ENCODE measurements at places on chromosomes 1 and 21.

GRCh38 chr1:229380536-229381160, 37.8 kb upstream of the CCSAP start:
- no peak for DNase-seq

GRCh38 chr1:20028125-20028524, 41.9 kb upstream of the PLA2G5 start:
- DNase-seq, result no peak

GRCh38 chr1:36135330-36135667, 10.3 kb upstream of the COL8A2 start:
- no peak for DNase-seq

GRCh38 chr1:157659576-157660247, 40.9 kb downstream of the FCRL3 start:
- no peak for DNase-seq

- no peak for DNase-seq
These were observed 358.9 kb downstream of the RPS6KC1 start for GRCh38 chr1:213409971-213410370.

DNA sequence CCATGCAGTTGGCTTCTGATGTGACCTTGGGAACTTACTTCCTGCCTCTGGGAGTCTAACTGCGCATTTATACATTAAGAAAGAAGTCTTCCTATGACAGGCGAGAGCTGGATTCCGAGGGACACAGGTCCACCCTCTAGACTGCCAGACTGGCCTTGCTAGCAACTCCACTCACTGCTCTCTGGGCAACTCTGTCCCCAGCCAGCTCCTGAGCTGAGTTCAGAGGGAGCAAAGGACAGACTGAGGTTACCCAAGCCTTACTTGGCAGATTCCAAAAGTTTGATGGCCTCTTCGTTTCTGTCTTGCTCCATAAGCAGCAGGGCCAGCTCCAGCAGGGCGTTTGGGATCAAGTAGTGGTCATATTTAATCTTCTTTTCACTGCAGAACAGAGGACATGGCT, 41.8 kb downstream of the TTC39A start:
- no peak for DNase-seq

- DNase-seq, result no peak
These were observed 29.9 kb upstream of the DDAH1 start for GRCh38 chr1:85494904-85495266.

DNA sequence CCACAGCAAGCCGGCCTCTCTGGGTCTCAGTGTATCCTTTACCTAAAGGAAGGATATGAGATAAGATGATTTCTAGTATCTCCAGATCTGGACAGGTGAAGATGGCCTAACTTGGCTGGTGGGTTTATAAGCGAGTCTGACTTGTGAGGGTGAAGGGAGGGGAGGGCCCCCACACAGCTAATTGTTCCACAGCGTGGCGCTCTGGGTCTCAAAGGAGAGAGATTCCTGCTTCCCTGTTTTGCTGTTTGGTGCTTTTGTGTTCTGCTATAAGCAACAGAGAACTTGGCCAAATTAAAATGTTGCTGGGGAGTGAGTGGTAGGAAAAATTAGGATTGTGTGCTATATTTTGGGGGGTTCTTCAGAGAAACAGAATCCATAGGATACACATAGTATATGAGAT, 28.9 kb upstream of the NLRP3 start:
- no peak for DNase-seq

- no peak for DNase-seq
These were observed 40.8 kb upstream of the COL6A1 start for GRCh38 chr21:45940621-45941337.

- DNase-seq, result no peak
These were observed 12.8 kb upstream of the AADACL4 start for GRCh38 chr1:12630946-12631530.

GRCh38 chr1:15410884-15411245, 1.2 kb downstream of the EFHD2 start:
- no peak for DNase-seq

DNA sequence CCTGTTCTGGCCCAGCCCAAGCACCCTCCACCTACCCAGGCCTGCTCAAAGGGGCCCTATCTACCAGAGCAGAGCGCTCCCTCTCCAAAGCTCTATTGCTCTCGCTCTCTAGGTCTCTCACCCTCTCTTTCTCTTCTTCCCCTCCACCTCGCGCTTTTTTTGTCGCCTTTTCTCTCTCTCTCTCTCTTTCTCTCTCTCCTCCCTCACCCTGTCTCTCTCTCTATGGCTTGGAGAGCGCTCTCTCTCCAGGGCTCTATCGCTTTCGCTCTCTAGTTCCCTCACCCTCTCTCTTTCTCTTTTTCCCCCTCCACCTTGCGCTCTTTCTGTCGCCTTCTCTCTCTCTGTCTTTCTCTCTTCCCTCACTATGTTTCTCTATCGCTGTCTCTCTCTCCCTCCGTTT, 3.4 kb upstream of the ZNF678 start:
- no peak for DNase-seq

- DNase-seq, result peak; percentile 65
These were observed at the start of gene CD101 for GRCh38 chr1:117001254-117001927. Gene CD101 (plus strand): TSS chr1:117001760. CDS start chr1:117001818, 58 bp downstream.

DNA sequence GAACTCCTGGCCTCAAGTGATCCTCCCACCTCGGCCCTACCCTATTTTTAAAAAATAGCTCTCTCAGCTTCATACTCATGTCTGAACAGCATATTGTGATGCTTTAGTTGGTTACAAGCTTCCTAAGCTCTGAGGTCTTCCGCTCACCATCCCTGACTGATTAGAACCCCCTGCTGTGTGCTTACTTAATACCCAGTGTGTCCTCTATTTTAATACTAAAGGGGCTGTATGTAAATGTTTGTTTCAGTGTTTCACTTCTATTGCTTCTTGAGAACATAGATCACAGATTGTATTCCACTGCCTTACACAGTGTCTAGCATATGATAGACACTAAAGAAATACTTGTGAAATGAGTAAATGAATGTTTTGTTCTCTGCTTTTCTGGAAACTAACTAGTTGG, 29.8 kb downstream of the ZYG11B start:
- no peak for DNase-seq

DNA sequence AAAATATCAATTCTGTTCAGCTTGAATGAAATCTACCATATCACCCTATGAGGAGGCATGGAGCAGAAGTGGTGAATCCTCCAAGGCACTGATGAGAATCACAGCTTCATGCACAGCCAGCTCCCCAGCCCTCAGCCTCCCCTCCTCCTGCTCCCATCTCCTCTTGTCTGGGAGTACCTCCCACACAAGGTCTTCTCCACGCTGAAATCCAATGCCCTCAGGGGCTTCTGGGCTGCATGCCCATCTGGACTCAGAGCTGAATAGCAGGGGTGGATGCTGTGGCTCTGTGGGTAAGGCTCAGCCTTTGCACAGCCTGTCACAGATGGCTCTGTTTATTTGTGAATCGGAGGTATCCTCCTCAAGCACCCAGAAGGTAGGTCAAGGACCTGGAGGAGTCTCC, 48.6 kb downstream of the KCNC4 start:
- DNase-seq, result no peak

GRCh38 chr1:162571696-162572095, 10.2 kb downstream of the UAP1 start:
- DNase-seq, result no peak

DNA sequence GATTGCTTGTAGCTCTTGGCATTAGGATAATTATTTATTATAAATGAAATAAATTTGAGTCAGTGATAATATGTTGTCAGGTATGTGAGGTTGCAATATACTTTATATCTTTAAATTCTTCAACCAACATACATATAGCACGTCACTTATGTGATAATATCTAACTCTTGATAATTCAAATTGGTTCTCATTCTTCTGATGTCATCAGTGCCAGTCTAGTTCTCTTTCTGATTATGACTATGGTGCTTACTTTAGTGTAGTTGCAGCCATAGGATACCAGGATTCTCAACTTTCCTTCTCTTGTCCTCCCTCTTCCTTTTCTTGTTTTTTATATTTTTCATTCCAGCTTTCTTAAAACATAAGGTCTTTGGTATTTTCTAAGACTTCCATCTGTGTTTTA, 34.8 kb upstream of the ATP6V1G3 start:
- no peak for DNase-seq

- peak; percentile 66 for DNase-seq
These were observed 25.9 kb downstream of the S100A6 start for GRCh38 chr1:153509729-153510354.

DNA sequence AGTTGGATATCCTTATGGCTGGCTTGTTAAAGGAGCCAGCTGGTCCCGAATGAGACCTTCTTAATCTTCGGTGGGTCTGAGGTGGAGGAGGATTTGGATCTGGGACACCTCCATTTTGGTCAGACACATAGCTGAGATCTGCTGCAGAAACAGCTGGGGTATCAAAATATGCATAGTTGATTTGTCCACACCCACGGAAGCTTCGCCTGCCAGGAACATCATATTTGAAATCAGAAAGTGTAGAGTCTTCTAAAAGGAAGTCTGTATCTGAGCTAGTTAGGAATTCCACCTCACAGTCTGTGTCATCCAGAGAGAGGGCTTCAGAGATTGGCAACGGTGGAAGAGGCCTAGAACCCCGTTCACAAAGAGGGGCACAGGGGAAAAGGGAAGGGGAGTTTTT, 12.3 kb downstream of the ERRFI1 start:
- no peak for DNase-seq

DNA sequence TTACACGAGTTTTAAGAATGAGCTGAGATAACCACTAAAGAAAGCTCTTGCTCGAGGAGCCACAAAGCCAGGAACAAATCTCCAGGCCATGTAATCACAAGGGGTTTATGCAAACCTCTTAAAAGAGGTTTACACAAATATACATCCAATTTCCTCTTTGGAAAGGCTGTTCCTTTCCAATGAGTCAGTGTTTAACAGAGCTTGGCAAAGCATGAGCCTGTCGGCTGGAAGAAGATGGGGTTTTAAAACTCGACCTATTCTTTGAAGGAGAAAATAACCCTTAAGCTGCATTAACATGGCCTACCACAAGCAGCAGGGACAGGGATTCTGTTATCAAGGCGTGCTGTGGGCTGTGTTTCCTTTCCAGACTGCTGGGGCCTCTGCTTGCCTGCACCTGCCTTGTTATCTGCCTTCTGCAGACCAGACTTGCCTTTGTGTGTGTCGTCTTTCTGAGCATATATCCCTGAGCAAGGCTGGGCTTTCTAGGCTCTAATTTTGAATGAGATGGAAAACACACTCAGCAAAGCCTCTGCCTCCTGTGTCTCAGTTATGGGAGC, 40.6 kb upstream of the CYP2J2 start:
- no peak for DNase-seq

DNA sequence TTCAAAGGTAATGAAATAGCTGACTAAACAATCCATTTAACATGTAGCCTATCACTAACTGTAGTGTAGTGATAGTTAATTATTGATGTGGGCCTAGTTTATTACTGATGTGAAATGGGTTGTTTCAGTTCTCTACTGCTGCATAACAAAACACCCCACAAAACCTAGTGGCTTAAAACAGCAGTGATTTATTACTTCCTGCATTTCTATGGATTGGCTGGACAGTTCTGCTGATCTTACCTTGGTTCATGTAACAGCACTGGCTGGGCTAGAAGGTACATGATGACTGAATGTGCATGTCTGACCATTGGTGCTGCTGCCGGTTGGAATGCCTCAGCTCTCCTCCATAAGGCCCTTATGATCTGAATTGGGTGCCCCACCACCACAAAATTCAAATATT, 5.4 kb upstream of the ABL2 start:
- DNase-seq, result no peak

DNA sequence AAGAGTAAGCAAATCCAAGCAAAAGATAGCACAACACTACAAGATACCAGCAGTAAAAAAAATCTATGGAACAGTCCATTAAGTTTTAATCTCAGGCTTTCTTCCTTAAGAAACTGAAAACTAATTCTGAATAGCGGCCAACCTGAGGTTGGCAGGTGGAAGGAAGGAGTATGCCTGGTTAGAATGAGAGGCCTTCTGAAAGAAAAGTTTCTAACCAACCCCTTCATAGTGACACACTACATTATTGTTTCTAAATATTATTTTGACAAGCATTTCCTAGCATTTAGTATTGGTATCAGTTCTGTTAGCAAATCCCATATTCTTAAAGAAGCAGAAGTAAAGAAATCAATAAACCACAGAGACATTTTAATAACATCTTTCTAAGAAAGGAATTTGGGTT, 205.7 kb upstream of the PTBP2 start:
- DNase-seq, result no peak

GRCh38 chr21:25039461-25040380, 567.6 kb downstream of the MRPL39 start:
- DNase-seq, result peak; percentile 15

GRCh38 chr1:65197636-65198035, 49.6 kb downstream of the AK4 start:
- DNase-seq, result no peak

DNA sequence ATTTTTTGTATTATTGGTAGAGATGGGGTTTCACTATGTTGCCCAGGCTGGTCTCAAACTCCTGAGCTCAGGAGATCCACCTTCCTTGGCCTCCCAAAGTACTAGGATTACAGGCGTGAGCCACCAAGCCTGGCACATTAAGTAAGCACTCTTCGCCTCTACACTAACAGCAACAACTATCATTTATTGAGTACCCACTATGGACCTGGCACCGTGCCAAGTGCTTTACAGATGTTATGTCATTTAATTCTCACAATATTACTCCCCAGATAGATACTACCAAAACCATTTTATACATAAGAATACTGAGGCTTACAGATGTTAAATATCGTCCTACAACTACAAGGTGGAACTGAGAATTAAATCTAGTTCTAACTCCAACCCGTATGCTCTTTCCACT, 50.1 kb downstream of the TUT4 start:
- no peak for DNase-seq

DNA sequence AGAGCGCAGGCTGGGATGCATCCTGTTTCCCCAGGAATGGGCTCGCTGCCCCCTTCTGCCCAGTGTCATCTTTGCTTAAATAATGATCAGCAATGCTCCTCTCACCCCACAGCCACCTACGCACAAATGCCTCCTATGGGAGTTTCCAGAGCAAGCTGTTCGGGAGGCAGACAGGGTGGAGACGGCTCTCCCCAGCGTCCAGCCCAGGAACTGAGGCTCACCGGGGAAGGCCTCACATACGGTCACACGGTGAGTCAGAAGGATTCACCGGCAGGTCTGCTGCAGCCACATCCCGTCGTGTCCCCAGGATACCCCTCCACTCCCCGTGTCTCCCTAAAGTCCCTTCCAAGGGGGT, 40.3 kb upstream of the RUNX3 start:
- DNase-seq, result no peak

- DNase-seq, result no peak
These were observed 6.0 kb downstream of the LY9 start for GRCh38 chr1:160801836-160802580.

DNA sequence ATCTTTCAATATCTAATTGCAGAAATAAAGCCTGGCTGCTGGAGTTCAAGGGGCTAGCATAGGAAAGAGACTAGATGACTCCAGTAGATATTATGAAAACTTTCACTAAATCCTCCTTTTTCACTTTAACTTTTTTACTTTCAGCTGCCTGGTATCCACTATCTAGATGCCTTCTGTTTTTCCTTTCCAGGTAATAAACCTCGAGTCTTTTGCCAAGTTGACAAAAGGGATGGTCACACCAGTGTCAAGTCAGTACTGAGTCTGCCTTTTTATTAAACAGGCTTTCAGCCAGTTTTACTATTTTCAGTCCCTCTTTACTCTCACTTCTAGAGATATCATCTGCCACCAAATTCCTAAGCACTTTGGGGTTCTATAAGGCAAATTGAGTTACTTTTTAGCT, 195.6 kb downstream of the FGGY start:
- DNase-seq, result no peak
